ENCODE measurements at places on chromosomes 3 and 15.
A peak's percentile ranks its signal among the peaks of the same experiment; 100 is the strongest.

DNA sequence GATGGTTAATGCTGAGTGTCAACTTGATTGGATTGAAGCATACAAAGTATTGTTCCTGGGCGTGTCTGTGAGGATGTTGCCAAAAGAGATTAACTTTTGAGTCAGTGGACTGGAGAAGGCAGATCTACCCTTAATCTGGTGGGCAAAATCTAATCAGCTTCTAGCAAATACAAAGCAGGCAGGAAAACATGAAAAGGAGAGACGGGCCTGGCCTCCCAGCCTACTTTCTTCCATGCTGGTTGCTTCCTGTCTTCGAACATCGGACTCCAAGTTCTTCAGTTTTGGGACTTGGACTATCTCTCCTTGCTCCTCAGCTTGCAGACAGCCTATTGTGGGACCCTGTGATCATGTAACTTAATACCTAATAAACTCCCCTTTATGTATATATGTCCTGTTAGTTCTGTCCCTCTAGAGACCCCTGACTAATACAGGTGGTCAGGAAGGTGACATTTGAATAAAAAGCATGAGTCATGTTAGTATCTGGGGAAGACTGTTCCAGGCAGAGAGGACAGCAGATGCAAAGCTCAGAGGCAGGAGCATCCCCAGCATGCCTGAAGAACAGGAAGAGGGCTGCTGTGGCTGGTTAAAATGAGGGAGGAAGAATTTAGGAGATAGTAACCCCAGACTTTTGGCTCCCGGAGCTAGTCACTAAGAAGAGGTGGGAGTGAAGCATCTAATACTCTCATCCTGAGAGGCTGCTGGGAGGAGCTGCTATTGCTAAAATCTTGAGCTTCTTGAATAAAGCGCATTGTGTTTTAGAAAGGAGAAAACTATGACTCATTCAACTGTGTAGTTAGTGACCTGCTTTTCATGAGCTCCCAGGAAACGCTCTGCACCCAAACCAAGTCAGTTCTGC is 207.4 kb upstream of the HES1 start:
- no peak for DNase-seq

DNA sequence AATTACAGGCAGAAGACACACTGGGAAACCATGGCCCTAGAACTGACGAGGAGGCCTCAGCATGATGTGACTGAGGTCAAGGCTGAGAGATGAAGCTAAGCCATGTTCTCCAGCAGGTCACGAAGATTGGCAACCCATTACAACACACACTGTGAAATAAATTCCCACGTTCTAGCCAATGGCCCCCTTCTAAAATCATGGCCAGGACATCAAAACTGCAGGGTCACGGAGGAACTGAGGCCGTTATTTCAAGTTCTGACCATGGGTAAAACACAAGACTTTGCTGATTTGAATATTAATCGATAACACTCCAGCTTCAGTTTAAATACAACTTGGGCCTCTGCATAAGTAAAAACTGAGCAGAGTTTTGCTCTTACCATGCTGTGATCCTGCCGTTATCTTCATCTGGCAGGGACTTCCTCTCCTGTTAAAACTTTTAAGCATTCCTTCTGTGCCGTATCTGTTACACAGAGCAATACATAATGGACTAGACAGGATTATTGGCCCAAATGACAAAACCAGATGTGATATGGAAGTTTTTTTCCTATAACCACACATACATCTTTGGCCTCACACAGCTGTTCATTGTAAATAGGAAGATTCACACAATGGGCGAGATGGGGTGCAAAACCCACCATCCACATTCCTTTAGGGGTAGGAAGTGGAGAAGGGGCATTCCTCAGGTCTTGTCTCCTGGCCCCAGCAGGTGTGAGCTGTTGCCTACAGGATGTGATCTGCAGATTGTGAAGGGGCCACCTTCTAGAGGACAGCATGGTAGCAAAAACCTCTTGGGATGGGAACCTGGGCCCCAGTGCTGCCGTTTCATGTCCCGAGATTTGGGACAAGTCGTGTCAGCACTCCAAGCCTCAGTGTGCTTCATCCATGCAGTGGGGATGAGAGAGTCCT is 207.4 kb downstream of the OPA1 start:
- no peak for DNase-seq

DNA sequence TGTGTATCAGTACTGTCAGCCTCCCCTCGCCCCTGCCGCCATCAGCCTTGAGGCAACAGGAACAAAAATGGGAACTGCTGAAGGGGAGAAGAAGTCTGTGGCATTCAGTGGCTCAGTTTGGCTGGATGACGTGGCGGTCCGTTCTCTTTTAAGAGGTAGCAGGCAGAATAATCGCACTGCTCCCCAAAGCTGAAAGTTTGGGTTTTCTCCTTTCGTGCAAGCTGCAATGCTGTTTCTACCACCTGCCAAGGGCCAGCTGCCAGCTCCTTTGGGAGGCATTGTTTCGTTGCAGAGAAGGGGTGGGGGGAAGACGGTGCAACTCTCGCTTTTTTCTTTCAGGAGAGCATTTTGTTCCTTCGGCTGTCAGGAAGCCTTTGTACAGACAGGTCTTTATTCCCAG is 369.6 kb upstream of the RORA start:
- no peak for DNase-seq

- DNase-seq: no peak
These were observed 83.3 kb downstream of the ADCY5 start for GRCh38 chr3:123365450-123366143.

DNA sequence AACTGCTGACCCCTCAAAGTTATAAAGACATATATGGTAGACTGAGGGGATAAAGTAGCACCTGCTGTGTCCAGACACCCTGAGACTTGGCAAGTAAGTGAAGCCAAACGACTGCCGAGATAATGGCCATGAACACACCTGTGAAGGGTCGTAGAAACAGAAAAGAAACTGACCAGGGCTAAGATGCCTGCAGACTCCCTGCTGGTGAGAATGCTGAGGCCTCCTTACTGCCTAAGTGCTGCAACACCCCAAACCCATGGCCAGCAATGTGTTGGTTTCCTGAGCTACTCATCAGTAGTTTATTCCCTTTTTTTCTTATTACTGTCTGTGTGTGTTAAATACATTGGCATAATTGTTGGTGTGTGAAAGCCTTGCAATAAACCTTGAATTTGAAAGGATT is 233.8 kb downstream of the ZNF385D start:
- no peak for DNase-seq

GRCh38 chr15:101203029-101203573 is 48.7 kb downstream of the CHSY1 start:
- DNase-seq: no peak

- no peak for DNase-seq
These were observed 242.9 kb downstream of the LPP start for GRCh38 chr3:188396900-188397299.

GRCh38 chr15:91255670-91256192 is 155.7 kb downstream of the SV2B start:
- no peak for DNase-seq

DNA sequence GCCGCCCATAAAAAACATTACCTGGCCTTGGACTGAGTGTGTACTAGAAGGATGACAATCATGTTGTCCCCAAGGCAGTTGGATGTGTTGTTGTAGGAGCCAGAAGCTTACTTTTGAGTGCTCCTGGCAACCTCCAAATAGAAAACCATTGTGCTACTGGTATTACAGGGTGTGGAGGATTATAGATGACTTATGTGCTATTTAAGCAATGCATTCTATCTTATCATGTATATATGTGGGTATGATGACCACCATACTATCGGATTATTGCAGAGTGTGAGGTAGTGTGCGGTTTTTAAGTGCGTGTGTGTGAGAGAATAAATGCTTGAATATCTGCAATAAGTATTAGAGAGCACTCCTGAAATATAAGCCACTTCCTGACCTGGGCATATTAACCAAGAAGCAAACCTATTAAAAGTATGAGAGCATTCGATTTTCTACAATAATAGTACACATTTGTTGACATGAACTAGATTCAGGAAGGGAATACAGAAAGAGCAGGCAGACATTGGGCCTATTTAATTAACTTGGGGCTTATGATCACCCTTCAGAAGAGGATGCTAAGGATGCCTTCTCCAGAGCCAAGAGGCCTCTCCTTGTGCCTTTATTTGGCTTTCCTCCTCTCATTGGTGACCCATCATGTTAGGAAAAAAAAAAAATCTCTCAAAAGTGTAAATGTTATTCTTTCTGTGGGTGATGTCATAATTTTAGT is 11.7 kb upstream of the MBNL1 start:
- no peak for DNase-seq

- no peak for DNase-seq
These were observed 14.2 kb downstream of the RAB6B start for GRCh38 chr3:133881492-133881891.

- DNase-seq: peak; percentile 13
These were observed 74.1 kb upstream of the POMGNT2 start for GRCh38 chr3:43180027-43180426.

DNA sequence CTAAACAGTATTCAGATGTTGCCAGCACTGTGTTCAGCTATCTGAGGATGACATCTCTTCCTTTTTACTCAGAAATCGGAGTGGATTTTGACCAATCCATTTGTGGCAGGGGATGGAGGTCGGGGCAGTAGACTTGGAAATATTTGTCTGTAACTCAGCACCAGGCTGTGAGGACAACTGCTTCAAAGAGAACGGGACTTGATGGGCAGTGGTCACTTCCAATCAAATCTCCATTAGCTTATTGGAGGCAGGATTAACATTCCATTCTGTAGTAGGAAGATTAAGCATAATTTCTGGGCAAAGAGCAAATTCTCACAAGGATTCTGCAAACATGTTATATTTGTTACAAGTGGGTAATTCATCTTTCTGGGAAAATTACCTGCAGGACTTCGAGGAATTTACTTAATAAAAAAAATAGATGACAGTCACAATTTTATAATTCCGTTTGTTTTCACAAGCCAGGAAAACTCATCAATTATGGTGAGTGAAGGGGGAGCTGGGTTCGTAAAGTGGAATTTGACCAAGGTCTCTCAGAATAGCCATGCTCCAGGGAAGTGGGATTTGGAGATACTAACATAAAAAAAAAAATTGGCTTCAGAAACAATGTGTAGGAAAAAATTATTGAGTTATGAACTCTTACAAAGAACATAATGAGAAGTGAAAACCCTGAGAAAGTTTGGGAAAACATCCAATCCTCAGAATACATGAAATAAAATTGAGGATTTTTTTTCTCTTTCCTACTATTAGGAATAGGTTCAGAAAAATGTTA is 18.1 kb downstream of the CRABP1 start:
- DNase-seq: no peak

DNA sequence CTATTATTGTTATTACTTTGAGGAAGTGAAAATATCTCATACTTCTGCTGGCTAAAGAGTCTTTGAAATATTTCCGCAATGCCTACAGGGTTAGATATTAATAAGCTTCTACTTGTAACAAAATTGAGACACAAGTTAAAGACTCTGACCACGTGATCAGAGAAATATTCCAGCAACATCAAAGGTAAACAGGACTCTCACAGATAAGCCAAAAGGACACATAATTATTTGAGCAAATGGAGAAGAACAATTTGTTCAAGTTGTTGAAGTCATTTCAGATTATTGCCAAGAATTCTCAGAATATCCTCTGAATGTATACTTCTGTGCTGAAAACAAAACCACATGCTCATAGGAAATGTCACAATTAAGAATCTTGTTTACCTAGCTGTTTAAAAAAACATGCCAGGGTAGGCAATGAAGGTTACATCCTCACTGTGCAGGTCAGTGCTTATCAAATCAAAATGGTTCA is 225.8 kb upstream of the ALCAM start:
- DNase-seq: no peak

- no peak for DNase-seq
These were observed 147.8 kb upstream of the IL12A start for GRCh38 chr3:159840703-159841299.

DNA sequence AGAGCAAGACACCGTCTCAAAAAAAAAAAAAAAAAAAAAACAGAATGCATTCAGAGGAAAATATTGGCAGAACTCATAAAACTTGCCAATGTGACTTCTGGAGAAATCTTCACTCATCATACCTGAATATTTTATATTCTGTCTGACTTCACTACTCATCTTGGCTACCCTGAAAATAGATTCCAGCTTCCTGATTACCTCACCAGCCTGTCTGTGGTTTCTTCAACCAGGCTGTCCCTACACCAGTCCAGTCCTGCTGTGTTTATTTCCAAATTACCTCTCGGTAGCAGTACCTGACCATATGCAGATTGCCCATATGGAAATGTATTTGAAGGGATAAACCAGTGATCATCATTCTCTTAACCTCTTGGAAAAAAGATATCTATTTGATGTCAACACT is 9.3 kb upstream of the P3H2 start:
- no peak for DNase-seq

GRCh38 chr3:56835650-56836227 is 34.0 kb upstream of the ARHGEF3 start:
- no peak for DNase-seq

DNA sequence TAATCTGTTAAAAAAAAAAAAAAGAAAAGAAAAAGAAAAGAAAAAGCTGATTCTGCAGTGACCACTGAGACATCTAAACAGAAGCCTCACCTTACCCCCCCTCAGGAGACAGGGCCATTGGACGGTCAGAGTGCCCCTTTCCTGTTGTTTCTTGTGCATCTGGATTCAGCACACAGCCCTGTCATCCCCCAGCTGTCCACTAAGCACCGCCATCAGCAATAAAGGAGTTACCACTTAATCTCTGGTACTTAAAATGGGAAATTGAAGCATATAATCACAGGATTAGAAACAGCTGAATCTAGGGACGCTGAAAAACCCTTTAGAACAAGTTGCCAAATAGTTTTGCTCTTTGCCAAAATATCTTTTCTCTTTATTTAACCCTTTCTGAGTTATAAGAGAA is 62.5 kb downstream of the TRIM69 start:
- no peak for DNase-seq

DNA sequence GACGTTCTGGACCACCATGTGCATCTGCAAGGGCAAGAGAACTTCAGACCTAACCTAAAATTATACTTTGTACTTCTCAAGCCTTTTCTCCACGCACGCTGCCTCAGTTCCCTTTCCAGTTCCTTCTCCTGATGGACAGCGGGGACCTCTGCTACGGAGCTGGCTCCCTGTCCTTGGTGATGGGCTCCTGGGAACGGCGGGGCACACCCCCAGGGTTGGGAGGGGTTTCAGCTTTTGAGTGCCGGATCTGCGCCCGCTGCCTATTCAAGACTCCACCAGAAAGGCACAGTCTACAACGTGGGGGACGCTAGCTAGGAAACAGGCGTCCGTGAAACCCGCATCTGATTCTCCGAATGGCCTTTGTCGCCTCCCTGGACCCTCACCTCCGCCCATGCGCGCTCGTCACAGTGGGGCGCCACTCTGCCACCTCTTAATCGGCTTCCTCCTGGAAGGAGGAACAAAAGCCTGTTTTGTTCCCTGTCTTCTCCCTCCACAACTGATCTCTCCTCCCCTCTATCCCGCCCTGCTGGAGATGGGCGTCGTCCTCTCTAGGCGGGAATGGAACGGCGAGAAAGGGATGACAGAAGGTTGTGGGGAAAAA is 2.2 kb downstream of the GPR149 start:
- no peak for DNase-seq

DNA sequence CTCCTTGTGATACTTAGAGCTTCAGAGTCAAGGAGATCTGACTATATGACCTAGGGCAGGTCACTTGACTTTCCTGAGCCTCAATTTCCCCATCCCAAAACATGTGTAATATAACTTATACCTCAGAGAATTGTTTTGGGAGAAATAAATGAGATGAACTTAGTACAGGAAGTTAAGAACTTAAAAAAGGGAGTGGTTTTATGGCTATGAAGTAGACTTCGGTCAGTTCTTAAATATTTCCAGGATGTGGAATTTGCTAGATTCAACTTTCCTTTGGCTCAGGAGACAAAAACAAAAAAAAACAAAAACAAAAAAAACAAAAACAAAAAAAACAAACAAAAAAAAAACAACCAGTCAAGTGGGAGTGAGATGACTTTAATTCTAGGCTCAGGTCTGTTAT is 116.7 kb downstream of the EDEM1 start:
- no peak for DNase-seq

Measured in activated CD8-positive, alpha-beta memory T cell treated with anti-CD3 and anti-CD28 coated beads for 4 hours (primary cell).